GOT3 (cell line): ENCODE measurements at places on chromosomes 11 and 22.

DNA sequence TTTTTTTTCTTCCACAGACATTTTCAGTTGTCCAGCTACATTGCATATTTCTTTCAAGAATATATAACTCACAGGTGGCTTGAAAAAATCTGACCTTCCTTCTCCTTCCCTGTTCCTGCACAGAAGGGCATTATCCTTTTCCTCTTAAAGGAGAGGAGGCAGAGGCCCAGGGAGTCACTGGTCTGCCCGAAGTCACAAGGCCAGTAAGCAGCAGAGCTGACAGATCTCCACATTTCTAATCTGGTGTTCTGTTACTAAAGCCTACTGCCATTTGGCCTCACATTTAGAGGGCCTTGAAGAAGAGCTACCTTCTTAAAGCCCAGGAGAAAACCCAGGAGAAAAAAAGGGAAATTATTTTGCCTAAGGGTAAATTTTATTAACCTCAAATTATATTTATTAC, 12.3 kb downstream of the ENDOD1 start:
- no peak for DNase-seq

DNA sequence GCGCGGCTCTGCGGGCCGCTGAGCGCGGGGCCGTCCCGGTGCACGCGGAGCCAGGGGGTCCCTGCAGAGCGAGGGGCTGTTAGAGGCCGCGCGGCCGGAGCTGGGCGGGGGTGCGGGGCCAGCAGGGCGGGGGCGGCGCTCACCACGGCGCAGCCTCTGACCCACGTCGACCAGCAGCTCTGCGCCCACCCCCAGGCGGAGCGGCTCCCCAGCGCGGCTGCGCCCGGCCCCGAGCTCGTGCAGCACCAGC, 385 bp upstream of the SCO2 start:
- no peak for DNase-seq

DNA sequence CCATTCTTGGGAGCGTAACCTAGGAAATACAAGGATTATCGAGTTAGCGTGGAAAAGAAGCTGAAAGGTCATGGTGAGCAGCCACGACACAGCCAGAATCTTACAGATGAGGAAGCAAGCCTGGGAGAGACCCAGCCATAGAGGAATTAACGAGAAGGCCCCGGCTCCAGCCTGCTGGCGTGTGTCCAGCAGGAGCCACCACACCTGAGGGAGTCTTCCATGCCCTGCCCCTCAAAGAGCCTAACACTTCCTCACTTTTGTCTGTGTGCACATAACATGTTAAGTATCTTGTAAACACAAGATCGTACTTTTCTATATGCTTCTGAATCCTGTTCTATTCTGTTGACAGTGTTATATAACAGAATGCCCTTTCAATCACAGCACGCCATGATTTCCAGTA, 18.1 kb downstream of the CECR2 start:
- DNase-seq: no peak

DNA sequence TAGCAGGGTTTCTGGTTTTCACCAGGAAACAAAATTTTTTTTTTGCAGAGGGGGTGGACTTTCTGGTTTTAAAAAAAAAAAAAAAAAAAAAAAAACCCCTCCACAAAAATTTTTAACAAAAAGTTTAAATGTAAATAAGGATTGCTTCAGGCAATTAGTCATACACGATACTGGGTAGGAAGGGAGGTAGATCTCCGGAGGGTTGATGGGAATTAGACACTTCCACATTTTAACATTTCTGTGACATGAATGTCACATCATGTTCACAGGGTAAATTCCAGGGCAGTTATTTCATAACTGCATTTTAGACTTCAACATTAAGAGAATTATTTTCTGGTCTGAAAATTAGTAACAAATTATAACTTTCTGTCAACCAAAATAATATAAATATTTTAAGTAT, 15.9 kb downstream of the NUP98 start:
- DNase-seq: no peak

- no peak for DNase-seq
Observed at GRCh38 chr11:10786451-10786850, 22.3 kb downstream of the EIF4G2 start.

DNA sequence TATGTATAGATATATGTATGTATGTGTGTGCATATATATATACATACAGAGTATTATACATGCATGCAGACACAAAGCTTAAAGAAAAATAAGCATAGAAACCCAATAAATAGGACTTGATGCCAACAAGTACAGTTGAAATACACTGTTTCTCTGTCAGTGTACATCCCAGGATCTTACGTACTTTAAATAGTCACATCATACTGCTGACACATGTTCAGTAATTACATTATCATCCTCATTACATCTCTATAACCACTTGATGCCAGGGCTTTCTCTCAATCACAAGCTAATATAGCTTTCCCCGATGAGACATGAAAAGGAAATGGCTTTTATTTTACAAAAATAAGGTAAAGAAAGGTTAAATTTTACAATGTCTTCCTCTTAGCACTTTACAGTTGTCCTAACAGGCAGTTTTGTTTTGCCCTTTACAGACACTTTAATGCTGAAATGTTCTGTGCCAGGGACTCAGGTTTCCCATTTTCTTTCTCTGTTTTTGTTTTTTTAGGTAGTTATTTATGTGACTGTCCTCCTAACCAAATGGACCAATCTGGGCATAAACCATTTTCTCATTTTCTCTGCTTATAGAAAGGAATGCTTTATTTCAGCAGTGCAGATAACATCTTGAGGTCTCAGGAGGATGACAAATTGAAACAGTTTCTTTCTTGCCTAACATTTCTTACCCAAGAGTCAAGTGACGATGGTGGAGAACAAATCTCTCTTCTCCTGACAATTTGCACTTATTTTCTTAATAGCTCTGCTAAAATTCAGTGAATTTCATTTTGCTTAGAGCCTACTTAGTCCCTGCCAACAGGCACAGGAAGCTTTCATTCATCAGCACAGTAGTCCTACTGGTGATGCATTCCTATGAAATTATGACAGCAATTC, 350.2 kb downstream of the TTC28 start:
- no peak for DNase-seq

DNA sequence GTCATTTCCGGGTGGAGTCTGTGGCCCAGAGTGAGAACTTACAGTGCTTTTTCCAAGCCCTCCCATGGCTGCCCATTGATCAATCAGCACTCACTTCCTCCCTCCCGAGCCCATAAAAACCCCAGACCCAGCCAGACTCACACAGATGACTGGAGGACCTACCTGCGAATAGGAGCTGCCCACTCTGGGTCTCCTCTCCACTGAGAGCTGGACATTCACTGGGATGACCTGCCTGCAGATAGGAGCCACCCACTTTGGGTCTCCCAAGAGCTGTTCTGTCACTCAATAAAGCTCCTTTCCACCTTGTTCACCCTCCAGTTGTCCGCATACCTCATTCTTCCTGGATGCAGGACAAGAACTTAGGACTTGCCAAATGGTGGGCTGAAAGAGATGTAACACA, 56.0 kb upstream of the B3GNT6 start:
- no peak for DNase-seq

DNA sequence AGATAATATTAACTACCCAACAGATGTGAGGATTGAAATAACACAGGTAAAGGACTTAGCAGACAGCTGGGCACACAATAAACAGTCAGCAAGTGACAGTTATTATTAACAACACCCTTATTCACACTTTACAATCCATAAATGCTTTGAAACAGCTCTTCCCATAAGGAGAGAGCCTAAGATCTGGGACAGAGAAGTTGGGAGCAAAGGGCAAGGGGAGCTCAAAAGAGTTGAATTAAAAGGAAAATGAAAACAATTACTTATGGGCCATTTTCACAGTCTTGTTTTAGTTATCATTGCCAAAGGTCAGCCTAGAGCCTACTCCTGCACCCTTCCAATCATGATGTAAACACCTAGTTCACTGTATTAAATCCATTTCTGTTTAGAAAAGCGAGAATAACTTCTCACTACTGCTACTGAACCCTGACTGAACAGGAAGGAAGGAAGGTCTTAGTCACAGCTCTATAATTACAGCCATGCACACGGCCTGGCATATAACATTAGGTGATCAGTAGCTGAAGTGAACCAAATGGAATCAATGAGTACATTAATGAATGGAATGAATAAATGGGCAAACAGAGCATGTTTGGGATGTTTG, 111.3 kb downstream of the PLEKHA7 start:
- no peak for DNase-seq

DNA sequence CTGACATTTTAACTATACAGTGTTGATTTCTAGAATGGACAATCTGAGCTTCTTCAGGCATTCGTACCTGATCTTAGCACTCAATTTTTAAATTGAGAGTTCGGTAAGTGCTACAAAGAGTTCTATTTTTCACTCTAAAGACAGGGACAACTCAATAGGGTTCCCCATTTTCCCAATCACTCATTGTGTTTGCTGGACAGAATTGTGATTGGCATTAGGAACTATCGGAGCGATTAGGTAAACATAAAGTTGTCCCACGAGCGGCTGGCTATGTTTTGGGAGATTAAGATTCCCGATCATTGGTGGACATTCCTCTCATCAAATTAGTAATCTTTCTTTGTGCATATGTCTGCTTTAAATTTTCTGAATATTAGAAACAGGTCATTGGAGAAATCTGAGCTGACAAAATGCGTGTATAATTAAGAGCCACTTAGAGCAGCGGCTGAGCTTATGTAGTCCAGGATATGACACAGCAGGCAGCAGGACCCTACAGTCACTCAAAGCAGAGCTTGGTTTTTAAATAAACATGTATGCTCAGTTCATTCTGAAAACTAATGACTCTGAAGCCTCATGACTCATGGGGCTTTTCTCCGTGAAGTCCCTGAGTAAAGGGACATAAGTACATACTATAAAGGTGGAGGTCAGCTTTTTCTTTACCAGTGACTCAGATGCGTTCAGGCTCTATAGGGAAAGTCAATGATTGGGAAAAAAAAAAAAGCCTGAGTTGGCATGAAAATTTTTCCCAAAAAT, 109.4 kb downstream of the GRIA4 start:
- DNase-seq: no peak

GRCh38 chr11:63915961-63916836, 765 bp downstream of the RCOR2 start:
- no peak for DNase-seq

GRCh38 chr11:3627291-3627690, 14.5 kb downstream of the ART5 start:
- DNase-seq: no peak

DNA sequence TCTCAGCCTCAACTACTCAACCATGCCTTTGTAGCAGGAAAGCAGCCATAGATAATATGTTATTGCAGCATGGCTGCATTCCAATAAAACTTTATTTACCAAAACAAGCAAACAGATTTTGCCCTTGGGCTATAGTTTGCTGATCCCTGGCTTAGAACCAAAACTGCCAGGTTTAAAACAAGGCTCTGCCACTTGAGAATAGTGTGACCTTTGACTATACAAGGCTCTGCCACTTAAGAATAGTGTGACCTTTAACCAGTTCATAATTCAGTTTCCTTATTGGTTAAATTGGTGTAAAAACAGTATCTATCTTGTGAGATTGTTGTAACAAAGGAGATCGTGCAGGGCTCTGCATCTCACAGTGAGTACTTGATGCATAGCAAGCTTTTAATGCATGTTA, 217.3 kb upstream of the MTNR1B start:
- DNase-seq: no peak
